ENCODE measurements at places on chromosomes 16 and 17. TPM values are rescaled to one million over a fixed set of nuclear protein-coding genes. Genes with fewer than 3 reads are reported as not detected.

Gene SYT17
- 1.7 TPM for polyA plus RNA-seq

Gene RCVRN
- 0.56 TPM for polyA plus RNA-seq

Gene CFAP97D1
- polyA plus RNA-seq = not detected

Gene DLX4
- 0.22 TPM for polyA plus RNA-seq

Gene KRTAP9-4
- polyA plus RNA-seq = not detected

Gene UBALD1
- 13.2 TPM for polyA plus RNA-seq

Gene SLC12A3
- polyA plus RNA-seq = not detected

Gene PDPK1
- polyA plus RNA-seq = 15.0 TPM

Gene HASPIN
- polyA plus RNA-seq = 0.12 TPM

Gene SP2
- polyA plus RNA-seq = 9.2 TPM

Gene WNK4
- polyA plus RNA-seq = 0.54 TPM

Gene ARHGAP27
- 6.7 TPM for polyA plus RNA-seq

Gene HEXIM1
- 24.9 TPM for polyA plus RNA-seq

Gene CDRT15
- not detected for polyA plus RNA-seq

Gene OXLD1
- 33.5 TPM for polyA plus RNA-seq

Gene NLRC3
- 0.26 TPM for polyA plus RNA-seq

Gene KRT33B
- not detected for polyA plus RNA-seq

Gene FN3K
- 12.3 TPM for polyA plus RNA-seq

Gene INPP5K
- polyA plus RNA-seq = 88.5 TPM

Gene ITGAE
- 47.0 TPM for polyA plus RNA-seq

Gene DEXI
- polyA plus RNA-seq = 26.2 TPM

Gene ZNF232
- polyA plus RNA-seq = 4.1 TPM

Gene CPNE7
- polyA plus RNA-seq = 0.28 TPM

Gene MT1M
- 108 TPM for polyA plus RNA-seq

Gene TP53TG3F
- not detected for polyA plus RNA-seq

Gene SPATA22
- polyA plus RNA-seq = 0.03 TPM

Gene GABARAP
- 1,093 TPM for polyA plus RNA-seq

Gene GRAPL
- polyA plus RNA-seq = 3.8 TPM

Gene TP53TG3C
- polyA plus RNA-seq = not detected

Gene OR3A2
- not detected for polyA plus RNA-seq

Gene CMTM2
- 0.16 TPM for polyA plus RNA-seq

Gene PHKB
- 24.5 TPM for polyA plus RNA-seq

Gene P2RX1
- polyA plus RNA-seq = 18.9 TPM

Gene CHP2
- polyA plus RNA-seq = 0.05 TPM

Gene IL17C
- polyA plus RNA-seq = not detected

Gene CBX8
- 1.7 TPM for polyA plus RNA-seq

Gene HSPB9
- polyA plus RNA-seq = 0.09 TPM

All from adipose tissue (tissue), 3 donors.